AG09319 (cell line): ENCODE measurements at places on chromosomes 4 and X.

DNA sequence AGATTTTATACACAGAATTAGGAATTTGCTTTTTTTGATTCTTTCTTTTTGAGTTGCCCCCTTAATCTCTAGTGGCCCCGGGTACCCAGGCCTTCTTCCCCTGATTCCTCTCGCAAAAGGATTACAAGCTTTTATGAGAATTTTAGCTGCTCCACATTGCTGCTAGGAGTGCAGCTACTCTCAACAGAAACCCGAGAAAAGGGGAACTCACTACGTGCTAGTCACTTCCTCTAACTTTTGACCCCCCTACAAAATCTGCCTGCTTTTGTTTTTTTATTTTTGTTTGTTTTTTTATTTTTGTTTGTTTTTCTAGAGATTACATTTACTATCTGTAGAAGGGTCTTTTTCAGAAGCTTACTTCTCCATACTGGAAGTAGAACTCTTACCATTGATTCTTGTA, 64.1 kb downstream of the ZNF81 start:
- no peak for DNase-seq

GRCh38 chrX:34770511-34770910, 113.4 kb upstream of the TMEM47 start:
- DNase-seq: peak; percentile 10

DNA sequence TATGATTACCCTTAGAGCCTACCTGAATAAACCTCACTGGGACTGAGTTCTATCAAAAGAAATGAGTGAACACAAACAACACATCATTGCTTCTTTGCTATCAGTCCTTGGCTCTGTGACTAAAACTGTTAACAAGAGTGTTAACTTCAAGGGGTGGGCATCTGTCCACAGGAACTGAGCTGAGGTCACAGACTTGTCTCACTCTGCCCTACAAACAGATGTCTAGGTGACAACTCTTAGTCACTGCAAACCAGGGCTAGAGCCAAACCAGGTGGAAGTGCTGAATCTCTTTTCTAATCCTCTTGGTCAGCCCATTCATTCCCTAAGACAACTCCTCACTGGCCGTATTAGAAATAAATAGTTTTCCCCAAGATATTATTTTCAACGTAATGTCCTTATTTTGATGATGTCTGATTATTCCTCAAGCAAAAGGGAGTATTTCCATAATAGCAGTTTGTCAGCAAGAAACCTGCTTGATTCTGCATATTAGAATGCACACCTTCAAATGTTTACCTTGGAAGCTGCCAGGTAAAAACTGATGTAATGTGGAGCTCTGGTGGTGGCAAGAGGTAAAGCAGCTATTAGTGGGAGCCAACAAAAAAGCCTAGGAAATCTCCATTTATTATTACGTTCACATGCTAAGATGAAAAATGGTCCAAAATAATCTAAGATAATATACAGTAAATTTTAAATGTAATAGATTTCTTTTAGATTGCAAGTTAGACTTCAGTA, 4.0 kb downstream of the COL25A1 start:
- DNase-seq: no peak

DNA sequence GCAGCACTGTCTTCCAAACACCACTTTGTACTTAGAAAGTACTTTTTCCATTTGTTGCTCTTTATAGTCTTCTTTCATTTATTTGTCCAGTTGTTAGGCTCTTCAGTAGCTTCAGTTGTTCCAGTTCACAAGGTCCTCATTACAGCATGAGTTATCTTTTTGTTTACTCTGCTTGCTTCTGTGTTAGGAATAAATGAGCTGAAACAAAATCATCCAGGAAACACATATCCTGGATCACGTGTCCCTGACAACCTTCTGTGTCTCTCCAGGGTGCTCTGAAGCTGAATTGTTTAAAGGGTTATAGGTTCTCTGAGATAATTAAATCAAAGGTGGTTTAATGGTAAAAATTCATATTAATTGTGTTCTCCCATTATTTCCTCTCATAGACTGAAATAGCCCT, 19.9 kb upstream of the KLHL8 start:
- DNase-seq: no peak

GRCh38 chr4:151304755-151305154, 20.6 kb downstream of the SH3D19 start:
- no peak for DNase-seq

GRCh38 chrX:78506248-78506647, 152.9 kb downstream of the RTL3 start:
- DNase-seq: no peak

- no peak for DNase-seq
Measured at GRCh38 chr4:10529291-10530136, 72.3 kb upstream of the ZNF518B start.

GRCh38 chrX:40086569-40087335, 11.0 kb downstream of the BCOR start:
- peak; percentile 42 for DNase-seq

GRCh38 chr4:184094532-184095159, 123.0 kb downstream of the ENPP6 start:
- no peak for DNase-seq

GRCh38 chrX:43557792-43558191, 98.3 kb upstream of the MAOA start:
- peak; percentile 10 for DNase-seq

DNA sequence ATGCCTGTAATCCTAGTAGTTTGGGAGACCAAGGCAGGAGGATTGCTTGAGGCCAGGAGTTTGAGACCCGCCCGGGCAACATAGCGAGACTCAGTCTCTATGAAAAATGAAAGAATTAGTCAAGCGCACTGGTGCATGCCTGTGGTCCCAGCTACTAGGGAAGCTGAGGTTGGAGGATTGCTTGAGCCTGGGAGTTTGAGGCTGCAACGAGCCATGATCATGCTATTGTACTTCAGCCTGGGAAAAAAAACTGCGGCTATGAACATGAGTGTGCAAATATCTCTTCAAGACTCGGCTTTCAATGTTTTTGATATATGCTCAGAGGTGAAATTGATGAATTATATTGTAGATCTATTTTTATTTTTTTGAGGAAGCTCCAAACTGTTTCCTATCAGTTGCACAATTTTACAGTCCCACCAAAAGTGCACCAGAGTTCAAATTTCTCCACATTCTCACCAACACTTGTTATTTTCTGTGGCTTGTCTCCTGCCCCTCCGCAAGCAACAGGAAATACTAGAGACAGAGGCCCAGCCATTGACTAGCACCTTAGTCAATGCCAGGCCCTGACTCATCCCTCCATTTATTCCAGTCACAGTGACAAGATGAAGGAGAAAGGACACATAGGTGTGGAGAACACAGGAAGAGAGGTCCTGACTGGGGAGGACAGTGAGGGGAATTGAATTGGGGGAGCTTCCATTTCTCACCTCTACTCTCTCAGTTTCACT, 33.1 kb upstream of the ZNF41 start:
- DNase-seq: no peak

DNA sequence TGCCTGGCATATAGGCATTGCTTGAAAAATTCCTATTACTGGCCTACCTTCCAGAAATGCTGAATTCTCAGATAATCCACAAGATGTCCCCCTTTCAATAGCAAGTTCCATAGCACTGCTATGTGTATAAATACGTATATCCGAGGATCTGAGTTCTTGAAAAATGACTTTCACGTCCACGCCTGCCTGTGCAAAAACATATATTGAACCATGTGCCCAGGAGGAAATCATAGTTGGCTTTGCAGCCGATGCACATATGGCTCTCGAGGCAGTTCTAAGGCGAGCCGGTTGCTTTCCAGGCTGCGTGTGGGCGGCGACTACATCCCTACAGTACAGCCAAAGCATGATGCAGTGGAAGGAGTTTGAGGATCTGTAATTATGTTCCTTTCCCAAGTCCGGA, 55.4 kb upstream of the ESX1 start:
- peak; percentile 14 for DNase-seq

- DNase-seq: peak; percentile 81
Measured at GRCh38 chr4:52106660-52107059, 55.6 kb downstream of the SPATA18 start.

DNA sequence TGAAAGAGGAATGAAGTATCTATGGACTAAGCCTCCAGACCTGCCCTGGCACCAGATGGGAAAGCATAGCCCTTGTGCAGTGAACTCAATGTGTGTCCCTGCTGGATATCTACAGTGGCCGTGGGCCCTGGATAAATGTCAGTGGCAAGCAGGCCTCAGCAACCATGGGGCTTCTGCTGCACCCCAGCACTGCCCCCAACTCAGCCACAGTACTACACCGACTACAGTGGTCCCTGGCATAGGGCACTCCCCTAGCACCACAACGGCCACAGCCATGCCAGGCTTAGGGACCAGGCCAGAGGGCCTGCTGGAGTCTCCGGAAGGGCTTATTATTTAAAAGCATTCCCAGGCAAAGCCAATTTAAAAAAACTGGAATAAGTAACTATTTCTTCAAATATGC, 459.1 kb downstream of the SH2D1A start:
- no peak for DNase-seq

DNA sequence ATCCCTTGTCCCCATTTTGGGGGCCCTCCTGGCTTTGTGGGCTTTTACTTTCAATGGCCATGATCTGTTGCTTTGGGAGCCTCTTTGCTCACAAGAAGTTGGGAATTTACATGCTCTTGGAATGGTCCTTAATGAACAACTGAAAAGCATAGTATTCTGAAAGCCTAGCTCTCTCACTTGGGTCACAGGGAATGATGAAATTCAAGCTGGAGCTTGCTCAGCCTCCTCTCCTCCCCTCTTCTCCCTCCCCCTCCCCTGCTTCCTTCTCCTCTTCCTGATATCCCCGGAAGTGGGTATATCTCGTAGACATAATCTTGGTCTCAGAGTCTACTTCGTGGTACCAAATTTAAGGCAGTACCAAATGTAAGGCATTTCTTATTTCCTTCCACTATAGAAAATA, 400.6 kb upstream of the NR3C2 start:
- no peak for DNase-seq

GRCh38 chr4:101066626-101067170, 280.6 kb downstream of the PPP3CA start:
- no peak for DNase-seq

- no peak for DNase-seq
Measured at GRCh38 chrX:31656013-31656412, 584.2 kb upstream of the FTHL17 start.

- DNase-seq: no peak
Measured at GRCh38 chrX:55028040-55028439, 2.7 kb downstream of the ALAS2 start.

GRCh38 chr4:146099585-146099984, 75.9 kb upstream of the LSM6 start:
- DNase-seq: no peak

GRCh38 chr4:28845158-28845557, 1875.0 kb upstream of the PCDH7 start:
- no peak for DNase-seq

DNA sequence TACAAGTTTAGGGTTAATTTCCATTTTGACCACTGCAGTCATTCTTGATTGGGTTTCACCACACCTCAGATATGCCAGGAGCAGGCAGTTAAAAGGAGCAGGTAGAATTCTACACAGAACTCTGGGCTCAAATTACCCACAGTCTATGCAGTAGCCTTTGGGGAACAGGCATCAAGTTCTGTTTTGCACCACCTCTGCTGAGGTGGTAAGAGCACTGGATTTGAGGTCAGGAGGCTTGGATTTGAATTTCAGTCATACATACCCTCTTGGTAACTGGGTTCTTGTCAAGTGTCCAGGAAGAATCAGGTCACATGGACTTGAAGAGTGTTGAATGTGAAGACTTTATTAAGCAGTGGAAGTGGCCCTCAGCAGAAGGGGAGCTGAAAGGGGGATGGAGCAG, 40.4 kb upstream of the PGK1 start:
- DNase-seq: no peak

DNA sequence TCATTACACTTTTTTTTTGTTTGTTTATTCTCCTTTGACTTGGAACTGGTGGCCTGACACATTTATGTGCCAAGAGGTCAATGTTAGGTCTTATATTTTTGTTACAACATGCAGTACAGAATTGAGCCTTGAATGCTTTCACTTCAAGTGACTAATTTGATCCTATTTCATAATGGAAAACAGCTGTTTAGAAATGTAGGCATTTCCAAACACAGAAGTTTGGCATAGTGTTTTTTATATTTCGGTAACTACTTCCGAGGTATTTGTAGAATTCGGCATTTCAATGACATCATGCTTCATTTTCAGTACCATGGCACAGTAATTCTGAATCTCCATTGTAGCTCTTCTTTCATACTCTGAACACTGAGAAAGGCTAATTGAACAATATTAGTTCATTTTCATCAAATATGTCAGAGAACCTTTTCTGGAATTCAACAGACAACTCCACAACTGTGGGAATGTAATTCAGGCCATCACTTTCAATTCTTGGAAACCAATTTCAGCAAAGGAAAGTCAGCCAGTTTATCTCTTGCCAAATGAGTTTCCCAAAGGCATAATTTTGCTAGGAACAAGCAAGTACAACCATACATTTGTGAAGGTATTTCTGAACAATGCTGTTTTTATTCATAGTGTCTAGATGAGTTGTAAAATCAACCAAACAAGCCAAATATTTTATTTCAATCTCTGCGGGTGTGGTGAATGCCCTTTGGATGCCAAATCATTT, 11.4 kb downstream of the FAM120C start:
- peak; percentile 41 for DNase-seq

GRCh38 chrX:130682990-130683389, 220.0 kb downstream of the ENOX2 start:
- no peak for DNase-seq

- no peak for DNase-seq
Measured at GRCh38 chr4:175560604-175561003, 251.5 kb downstream of the GPM6A start.

DNA sequence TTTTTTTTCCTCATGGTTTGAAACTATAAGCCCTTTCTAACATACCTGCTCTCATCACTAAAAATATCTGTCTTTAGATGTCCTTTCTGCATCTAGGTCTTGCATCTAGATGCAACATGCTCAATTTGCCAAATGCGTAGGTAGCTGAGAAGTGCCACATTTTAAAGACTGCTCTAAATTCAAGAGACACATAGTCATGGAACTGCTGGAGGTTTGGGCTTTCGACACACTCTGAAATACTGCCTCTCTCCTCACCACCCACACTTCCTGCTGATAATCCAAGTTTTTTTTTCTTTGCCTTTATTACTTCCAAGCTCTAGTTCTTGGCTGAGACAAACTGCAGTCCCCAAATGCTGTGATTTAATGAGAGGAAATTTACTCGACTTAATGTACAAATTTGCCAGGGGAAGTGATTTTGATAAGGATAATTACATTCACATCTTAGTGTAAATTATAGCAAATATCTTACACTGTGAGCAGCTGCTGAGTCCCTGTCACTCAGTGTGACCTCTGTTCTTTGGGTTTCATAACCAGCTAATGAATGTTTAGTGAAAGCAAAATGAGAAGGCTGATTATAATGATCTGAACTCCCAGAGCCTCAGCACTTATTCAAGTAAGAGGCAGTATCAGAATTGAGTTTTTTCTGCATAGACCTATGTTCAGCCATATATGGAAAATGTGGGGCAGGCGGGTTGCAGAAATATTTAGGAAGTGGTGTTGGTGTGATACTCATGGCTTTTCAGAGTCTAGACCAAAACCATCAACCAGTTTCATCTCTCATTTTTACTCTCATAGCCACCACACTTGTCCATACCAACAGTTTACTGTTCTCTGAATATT, 31.3 kb downstream of the DRD5 start:
- no peak for DNase-seq

DNA sequence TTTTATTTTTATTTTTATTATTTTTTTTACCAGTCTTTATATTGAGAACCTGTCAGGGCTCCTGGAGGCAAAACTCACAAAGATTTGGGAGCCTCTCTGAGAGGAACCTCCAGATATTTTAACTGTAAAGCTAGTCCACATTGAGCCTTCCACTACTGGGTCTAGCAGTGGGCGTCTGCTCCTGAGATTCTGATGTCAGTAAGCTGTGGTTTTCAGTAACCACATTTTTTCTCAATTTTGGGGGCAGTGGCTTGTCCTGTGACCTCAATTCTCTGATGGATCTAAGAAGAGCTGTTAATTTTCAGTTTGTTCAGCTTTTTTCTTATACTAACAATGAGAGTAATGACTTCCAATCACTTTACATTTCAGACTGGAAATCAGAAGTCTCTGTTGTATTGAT, 23.6 kb upstream of the GPRASP1 start:
- DNase-seq: no peak
